ENCODE measurements at places on chromosomes 2 and 18.

DNA sequence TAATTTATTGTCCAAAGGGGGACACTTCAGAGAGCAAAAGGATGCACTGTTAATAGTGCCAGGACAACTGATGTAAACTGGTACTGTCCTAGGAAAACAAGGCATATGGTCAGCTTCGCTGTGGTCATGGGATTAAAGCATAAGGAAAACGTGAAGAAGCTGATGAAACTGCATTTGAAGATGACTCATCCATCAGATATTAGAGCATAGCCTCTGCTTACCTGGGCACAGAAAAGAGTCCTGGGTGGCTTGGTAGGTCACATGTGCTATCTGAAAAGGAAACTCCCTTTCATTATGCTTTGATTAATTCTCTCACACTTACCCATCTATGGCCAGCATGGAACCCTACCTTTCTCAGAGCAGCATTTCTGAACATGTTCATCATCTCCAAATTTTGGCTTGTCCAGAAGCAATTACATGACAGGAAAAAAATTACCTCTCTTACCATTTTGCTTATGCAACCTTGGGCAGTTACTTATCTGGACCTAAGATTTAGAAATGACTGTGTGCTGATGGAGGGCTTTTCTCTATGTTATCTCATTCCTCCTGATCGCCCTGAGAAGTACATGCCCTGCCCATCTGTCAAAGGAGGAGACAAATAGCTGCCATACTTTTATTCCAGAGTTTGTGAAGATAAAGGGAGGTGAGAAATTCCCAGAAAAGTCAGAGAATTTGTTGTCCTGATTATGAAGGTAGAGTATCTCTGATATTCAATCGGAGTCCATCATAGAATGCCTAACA lies 275.3 kb upstream of the SLC14A2 start:
- DNase-seq: no peak

- DNase-seq: no peak
Observed at GRCh38 chr2:71829008-71829407, 318.7 kb downstream of the CYP26B1 start.

- no peak for DNase-seq
Observed at GRCh38 chr2:108022628-108023027, 36.3 kb downstream of the SLC5A7 start.

DNA sequence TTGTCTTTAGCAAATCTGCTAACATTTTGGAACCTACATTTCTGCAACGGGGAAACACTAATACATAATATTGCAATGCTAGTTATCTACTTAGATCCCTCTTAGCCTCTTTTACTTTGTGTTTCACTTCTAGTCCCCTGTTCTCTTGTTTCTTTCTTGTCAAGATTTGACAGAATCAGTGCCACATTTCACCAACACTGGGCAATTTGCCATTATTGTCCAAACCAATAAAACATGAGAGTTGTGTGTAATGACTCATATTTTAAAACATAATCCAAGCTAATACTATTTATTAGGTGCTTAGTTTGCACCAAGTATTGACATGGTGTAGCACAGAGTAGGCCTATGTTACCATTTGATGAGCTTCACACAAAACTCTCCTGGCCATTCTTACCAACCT lies 33.7 kb upstream of the ACVR1C start:
- DNase-seq: no peak

GRCh38 chr2:215000721-215001120 lies 137.7 kb downstream of the ABCA12 start:
- DNase-seq: no peak

GRCh38 chr2:42281416-42282081 lies 79.5 kb downstream of the COX7A2L start:
- DNase-seq: no peak

- no peak for DNase-seq
Observed at GRCh38 chr2:53633441-53633840, 134.2 kb upstream of the CHAC2 start.

- DNase-seq: no peak
Observed at GRCh38 chr2:392926-393280, 105.0 kb upstream of the ALKAL2 start.

GRCh38 chr18:23450022-23450421 lies 3.1 kb upstream of the RIOK3 start:
- DNase-seq: no peak

DNA sequence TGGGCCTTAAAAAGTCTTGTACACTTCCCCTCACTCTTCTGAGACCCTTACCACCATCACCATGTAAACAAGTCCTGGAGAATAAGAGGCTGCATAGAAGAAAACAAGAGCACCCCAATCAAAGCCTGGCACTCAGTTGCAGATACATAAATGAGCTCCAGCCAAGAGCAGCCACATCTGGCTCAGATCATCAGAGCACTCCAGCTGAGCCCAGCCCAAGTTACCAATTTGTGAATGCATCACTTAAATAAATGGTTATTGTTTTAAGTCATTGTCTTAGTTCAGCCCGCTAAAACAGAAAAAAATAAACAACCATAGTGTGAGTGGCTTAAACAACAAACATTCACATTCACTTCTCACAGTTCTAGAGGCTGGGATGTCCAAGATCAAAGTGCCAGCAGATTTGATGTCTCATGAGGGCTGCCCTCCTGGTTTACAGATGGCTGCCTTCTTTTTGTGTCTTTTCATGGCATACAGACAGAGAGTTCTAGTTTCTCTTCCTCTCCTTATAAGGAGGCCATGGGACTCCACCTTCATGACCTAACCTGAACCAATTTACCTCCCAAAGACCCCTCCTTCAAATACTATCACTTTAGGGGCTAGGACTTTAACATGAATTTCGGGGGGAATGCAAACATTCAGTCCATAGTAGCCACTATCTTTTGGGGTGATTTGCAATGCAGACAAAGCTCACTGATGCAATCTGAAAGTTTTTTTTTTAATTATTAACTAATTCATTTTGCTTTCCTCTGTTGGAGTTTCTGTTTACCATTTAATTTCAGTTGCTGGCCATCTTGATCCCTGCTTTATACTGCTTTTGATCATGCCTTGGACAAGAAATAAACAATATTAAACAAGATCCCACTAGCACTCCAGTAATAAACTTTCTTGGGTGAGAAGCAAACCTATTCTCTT lies 187.5 kb upstream of the ACVR2A start:
- DNase-seq: no peak

DNA sequence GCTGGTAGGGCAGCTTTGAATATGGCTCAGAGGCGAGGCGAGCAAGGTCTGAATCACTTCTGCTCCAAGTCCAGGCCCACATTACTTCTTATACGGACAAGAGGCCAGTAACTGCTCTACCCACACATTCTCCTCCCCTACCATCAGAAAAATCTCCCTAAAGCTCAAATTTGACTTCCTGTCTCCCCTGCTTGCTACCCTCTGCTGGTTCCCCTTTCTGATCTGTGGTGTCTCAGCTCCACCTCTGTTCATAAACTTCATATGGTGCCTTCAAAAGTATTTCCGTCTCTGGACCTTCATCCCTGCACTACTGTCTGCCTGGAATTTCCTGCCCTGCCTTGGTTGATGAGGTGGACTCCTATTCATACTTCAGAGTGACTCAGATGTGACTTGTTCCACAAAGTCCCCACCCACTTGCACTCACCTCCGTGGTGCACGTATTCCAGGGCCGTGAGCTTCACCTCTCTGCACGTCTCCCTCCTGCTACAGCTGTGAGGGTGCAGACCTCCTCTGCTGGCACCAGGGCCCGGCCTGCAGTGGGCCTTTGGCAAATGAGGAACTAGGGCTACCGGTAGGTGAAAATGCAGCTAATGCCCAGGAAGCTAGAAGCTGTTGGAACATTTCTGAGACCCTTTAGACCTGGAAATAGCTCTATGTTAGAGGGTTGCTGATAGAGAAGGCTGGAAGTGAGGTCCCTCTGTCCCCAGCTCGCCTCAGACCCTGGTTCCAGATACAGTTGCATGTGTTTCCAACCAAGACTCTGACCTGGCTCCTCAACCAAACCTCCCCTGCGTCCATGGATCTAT lies 24.6 kb upstream of the KCMF1 start:
- DNase-seq: no peak

DNA sequence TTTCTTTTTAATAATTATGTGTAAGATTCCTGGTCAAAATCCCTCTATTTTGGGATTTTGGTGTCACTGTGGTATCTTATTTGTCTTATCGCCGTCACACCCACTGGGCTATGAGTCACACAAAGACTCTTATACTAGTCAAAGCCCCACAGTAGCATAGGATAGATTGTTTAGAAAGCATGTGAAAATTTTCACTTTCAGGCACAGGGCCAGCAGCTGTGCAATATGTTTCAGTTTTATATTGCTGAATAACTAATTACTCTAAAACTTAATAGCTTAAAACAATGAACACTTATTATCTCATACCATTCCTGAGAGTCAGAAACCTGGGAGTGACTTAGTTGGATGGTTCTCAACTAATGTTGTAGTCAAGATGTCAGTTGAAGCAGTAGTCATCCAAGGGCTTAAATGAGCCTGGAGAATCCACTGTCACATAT lies 24.0 kb downstream of the CFAP210 start:
- no peak for DNase-seq

DNA sequence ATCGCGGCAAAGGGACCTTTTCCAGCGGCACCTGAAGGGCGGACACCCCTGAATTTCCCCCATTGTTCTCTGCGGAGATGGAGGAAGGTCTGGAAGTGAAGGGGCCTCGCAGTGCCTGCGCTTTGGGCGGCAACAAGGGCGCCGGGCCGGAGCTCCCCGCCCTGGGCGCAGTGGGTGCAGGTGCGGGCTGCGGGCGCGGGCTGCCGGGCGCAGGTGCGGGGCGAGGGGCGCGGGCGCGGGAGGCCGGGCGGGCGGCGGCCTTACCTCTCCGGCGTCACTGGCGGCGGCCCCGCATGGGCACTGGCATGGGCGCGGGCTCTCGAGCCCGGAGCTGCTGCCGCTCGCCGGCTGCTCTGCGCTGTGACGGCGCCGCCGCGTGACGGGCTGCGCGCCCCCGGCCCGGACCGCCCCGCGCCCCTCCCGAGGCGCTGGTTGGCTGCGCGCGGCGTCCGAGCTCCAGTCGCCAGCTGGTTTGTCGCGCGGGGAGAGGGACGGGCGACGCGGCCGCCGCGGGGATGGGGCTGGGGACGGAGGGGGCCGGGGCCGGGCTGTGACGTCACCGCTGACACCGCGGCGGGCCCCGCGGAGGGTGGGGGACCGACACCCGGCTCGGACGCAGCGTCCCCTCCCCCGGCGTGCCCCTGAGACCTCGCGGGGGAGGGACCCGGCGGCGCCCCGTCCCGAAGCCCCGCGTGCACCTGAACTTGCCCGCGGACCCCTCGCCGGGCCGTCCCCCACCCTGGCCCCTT lies at the start of gene KIF1A:
Gene KIF1A, minus strand, starts transcription at position 362 of the 749 bp plus-strand sequence. CDS start 22,467 bp downstream, outside the sequence.
- DNase-seq: peak; percentile 64

DNA sequence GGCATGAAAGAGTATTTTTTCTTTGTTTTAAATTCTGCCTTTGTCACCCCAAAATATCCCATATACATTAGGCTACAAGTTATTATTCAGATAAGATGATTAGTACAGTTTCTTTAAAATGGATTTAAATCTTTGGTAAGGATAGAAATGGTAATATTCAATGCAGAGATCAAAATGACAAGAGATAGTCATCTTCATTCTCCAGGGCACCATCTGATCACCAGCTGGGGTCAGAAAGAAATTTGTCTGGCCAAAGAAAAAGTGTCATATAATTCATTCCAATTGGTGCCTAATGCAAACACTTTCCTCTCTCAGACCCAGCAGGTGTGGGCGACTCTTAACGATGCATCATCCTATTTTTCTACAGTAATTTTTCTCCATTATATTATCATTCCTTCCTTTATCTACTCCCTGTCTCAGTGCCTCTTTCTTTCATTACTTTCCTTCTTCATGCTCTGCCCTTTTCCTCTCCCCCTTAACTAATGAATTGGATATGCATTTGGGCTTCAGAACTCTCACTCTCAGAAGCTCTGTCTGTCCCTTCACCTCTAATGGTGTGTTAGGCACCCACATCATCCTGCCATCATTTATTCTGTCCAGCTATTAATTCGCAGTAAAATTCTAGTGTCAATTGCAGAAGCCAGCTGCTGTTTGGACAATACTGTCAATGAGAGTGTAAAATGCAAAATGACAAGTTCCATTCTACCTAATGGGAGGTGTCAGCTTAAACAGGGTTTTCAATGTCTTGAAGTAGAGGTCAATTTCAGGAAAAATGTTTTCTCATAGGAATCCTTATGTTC lies 570.5 kb downstream of the TDRD15 start:
- no peak for DNase-seq

- DNase-seq: no peak
Observed at GRCh38 chr2:105144941-105145300, 96.6 kb upstream of the GPR45 start.

- no peak for DNase-seq
Observed at GRCh38 chr2:176390276-176391147, 121.3 kb downstream of the MTX2 start.
